ENCODE measurements at places on chromosomes 3 and 15. TPM values are rescaled to one million over a fixed set of nuclear protein-coding genes. Genes with fewer than 3 reads are reported as not detected.

DNA sequence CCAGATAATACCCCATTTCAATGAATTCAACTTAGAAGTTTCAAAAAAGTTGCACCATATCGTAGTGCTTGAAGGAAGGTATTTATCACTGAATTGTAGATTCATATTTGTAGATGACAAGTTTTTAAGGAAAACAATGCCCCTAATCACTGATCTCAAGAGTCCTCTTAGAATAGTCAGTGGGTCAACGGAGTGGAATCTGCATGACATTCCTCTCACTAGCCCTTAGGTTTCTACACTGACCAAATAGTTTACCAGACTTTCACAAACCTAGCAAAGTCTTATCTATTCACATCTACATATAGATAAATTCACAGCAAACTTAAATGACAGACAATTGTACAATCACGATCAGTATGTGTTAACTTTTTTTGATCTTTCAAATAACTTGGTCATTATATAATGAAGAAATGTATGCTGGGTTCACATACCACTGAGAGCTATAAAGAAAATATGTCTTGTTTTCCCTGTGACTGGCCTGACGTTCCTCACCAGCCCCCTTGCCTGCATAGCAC, 35.7 kb upstream of the PHLDB2 start:
- H3K4me1 ChIP-seq, result no peaks in the 10 kb centered on the region
- no peaks in the 10 kb centered on the region for H3K36me3 ChIP-seq
- H3K27me3 ChIP-seq, result no peaks in the 10 kb centered on the region
- H3K27ac ChIP-seq, result no peak overlapping the region
- no peak for DNase-seq

DNA sequence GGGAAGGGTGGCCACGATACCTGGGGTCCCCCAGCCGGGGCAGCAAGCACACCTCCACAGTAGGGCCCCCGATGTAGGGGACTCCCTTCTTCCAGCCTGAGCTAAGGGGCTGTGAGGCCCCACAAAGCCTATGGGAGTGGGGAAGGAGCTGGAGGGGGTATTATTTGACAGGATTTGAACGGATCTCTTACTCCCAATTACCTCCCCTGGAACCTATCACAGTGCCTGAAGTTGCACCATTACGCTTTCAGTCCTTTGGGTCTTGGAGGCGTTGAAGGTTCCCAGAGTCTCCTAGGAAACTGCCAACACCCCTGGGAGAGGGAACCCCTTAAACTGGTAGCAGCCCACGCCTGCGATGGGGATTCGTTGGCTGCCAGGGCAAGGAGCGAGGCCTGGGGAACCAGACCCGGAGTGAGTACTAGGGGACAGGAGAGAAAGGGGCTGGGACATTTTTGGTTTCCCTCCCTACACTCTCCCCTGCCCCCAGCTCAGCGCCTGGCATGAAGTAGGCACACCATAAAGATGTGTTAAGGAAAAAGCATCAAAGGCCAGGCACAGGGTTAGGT, 409 bp upstream of the LHFPL4 start:
- peaks cover 18% of the 10 kb centered on the region for H3K36me3 ChIP-seq
- peaks cover 12% of the 10 kb centered on the region for H3K4me1 ChIP-seq
- H3K27me3 ChIP-seq, result peaks cover 65% of the 10 kb centered on the region
- H3K27ac ChIP-seq, result no peak overlapping the region
- no peak for DNase-seq

Gene EPHB3
- not detected for polyA plus RNA-seq

DNA sequence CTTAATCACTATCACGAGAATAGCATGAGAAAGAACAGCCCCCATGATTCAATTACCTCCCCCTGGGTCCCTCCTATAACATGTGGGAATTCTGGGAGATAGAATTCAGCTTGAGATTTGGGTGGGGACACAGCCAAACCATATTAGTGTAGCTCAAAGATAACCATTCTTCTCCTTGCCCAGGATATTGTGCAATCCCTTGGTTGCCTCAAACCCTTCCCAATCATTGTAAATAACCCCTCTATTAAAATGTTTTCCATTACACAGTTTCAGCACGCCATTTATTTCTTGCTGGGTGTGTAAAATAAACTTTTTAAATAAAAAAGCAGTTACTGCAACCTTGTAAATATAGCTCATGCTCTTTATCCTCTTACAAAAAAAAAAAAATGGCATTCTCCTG, 47.7 kb downstream of the ZNF385D start:
- no peaks in the 10 kb centered on the region for H3K4me1 ChIP-seq
- no peak overlapping the region for H3K4me3 ChIP-seq
- H3K27ac ChIP-seq, result no peak overlapping the region

Gene ACOX2
- not detected for polyA plus RNA-seq

All from naive B cell (primary cell).